ENCODE measurements at places on chromosomes 1 and 21.

DNA sequence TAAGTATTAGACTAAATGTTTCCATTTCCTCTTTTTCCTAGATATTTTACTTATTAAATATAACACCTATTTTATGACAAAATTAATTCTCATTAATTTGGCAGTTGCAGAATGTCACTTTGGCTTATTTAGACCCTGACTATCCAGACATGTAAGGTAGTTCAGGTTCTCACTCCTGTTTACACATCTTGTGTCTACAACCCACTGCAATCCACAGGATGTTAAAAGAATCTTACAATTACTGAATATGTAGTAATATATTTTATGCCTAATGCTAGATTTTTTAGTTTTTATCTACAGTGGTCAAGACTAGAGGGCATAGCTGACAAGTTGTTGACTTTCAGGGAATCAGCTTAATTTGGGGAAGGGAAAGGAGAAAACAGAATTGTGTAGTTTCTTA, 346.7 kb downstream of the USP25 start:
- DNase-seq = no peak

GRCh38 chr1:98323388-98323787, 338.1 kb upstream of the SNX7 start:
- no peak for DNase-seq

- DNase-seq = no peak
Observed at GRCh38 chr1:154845879-154846278, 24.2 kb downstream of the KCNN3 start.

DNA sequence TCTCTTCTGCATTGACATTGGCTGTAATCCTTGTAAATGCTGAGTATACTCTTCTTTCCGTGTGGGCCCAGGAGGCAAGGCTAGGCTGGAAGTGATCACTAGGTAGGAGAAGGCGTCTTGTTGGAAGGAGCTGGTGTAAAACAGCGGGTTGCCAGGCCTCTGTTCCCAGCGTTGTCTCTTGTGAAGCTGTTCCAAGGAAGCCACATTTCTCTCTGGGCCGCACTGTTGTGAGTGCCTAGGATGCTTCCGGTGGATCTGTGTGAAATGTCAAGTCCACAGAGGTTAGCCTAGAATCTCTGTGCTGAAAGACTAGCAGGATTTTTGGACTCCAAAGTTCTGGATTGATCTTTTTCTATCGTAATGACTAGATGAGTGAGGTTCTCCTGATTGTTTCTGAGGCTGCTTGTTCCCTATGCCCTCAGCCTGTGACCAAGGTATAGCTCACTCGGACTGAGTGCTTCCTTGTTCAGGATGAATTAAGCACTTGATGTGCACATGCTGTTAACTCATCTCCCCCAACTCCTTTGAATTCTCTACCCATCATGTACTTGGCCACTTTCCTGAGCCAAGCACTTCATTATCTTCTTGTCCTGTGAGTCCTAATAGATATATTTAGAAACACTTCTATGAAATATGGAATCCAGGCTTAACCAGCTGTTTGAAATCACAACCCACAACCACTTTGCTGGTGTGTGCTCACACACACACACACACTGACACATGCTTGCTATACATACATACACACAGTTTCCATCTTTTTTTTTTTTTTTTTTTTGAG, 63.3 kb downstream of the PBX1 start:
- DNase-seq = no peak

- no peak for DNase-seq
Observed at GRCh38 chr1:224805889-224806288, 123.6 kb upstream of the DNAH14 start.

DNA sequence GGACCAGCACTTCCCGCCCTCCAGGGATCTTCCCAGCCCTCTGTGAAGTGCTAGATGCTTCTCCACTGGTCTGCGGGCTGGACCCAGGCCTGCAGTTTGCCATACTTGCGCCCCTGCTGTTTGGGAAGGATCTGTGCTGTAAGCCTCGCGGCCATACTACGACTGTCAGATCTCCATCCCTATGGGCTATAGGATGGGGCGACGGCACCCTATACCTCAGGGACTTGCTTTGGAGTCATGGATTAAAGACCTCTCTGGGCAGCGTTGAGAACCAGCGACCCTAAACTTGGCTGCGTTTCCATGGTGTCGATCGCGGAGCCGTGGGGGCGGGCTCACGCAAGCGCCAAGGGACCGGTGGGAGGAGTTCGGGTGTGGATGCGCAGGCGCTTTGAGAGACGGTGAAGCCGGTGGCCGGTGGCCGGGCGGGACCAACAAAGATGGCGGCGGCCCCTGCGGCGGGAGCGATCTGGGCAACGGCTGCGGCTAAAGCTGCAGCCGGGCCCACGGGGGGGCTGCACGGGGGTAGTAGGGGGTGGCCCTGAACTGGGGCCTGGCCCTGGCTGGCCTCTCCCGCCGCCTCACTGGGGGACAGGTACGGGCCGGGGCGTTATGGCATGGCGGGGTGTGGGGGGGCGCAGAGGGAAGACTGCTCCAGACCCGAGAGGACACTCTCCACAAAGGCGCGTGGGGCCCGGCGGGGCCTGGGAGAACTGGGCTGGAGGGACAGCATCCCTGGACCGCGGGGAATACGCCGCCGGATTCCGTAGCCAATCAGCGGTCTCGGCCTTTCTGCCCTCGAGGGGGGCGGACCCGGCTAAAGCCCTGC, at the start of gene USP21:
Gene USP21 (plus strand): TSS at position 414 of the 826 bp plus-strand sequence. CDS start 1,141 bp downstream, outside the sequence.
- DNase-seq = peak; percentile 83

DNA sequence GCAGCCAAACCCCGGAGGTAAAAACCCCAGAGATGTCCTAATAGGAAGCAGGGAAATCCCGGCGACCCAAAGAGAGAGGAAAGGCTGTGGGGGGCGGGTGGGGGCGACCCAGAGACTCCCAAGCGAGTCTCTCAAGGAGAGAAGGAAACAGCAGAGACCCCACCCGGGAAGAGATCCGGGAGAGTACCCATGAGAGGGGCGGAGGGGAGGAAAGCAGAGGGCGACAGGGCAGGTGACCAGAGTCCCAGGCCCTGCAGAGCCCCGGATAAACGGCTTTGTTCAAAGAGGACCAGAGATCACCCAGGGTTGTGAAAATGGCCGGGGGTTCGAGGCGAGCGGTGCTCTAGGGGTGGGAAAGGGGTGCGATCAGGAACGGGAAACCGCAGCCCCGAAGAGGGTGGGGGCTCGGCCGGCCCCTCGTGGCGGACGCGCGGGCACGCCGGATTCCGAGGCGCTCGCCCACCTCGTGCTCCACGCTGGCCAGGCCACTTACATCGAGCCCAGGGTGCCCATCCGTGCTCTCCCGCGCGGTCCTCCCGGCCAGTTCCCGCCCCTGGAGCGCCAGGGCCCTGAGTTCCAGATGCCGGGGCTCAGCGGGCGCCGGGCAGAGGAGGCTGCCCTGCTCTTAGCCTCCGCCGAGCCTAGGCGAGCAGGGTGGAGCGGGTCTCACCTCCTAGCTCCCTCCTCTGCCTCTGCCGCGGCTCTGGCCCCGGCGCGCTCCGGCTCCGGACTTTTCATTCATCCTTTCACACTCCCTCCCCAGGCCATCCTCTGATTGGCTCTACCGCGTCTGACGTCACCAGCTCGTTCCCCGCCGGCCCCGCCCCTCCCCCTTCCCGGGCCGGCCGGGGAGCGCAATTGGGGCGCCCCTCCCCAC, 52.3 kb downstream of the RHBG start:
- peak; percentile 40 for DNase-seq

- DNase-seq = no peak
Observed at GRCh38 chr1:3695326-3696217, 43.3 kb downstream of the TP73 start.

DNA sequence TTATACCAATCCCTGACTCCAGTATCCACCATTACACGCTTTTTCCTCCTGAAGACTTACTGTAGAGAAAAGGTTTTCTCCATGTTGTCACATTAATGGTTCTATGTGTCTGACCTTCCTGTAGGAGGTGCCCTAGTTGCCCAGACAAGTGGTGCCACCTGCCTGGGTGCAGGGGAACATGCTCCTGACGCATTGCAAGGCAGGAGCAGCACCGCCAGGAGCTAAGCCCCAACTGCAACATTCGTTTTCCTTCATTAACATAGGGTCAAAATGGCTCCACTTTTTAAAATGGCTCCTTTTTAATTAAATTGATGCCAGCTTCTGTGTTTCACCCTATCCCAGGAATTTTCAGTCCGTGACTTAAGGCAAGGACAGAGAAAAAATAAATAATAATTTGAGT, 220.1 kb upstream of the SAMSN1 start:
- DNase-seq = no peak

DNA sequence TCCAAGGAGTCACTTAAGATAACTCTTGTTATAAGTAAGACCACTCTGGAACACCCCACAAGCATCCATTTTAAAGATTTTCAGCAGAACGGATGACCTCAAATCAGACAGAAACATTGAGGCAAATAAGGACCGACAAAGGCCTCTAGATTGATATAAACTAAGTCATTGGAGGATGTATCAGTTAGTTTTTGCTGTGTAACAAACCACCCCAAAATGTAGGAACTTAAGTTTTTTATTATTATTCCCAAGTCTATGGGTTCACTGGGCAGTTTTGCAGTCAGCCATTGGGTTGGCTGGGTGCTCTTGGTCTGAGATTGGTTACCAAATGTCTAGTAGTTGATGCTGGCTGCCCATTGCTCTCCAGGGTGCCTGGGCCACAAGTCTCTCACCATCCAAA, 311.8 kb downstream of the SIPA1L2 start:
- DNase-seq = no peak

GRCh38 chr1:227556288-227556687, 7.1 kb upstream of the ZNF678 start:
- DNase-seq = no peak

DNA sequence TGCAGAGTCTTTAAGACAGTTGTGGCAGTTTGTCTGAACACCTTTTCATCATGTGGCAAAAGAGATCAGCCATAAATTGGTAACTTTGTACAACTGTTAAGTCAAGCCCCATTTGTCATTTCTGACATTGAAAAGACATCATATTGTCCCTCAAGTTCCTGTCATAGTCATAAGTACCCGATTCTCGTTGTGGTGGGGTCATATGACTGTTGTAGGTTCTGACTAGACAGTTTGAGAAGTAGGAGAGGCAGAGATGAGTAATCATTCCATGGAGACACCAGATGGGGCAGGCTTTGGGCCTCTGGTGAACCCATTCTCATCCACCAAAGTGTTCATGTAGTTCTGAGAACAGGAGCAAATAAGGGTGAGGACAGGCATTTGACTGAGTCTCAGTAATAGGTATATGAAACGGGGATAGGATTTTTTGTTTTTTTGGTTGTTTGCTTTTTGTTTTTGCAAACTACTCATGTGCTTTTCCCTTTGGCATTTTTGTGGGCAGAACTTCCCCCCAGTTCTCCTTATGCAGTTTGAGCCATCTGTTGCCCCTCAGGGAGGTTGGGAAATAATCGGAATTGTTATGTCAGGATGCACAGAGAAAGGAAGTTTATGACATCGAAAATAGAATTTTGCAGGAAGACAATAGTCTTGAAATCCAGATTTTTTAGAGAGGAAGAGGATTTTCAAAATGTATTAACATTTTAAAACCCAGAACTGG, 86.9 kb upstream of the KCNE2 start:
- DNase-seq = no peak

- no peak for DNase-seq
Observed at GRCh38 chr1:219041141-219041540, 132.5 kb upstream of the LYPLAL1 start.

- DNase-seq = no peak
Observed at GRCh38 chr1:239879321-239880170, 212.1 kb upstream of the FMN2 start.

Data from stimulated activated CD8-positive, alpha-beta memory T cell treated with anti-CD3 and anti-CD28 coated beads, Interleukin-15, amount 100 ng/mL, for 4 hours (primary cell).